Tibial artery (tissue), 4 donors: ENCODE measurements at places on chromosomes 3 and 15.

- no peaks in the 10 kb centered on the region for H3K27me3 ChIP-seq
- no peaks in the 10 kb centered on the region for H3K4me1 ChIP-seq
- H3K4me3 ChIP-seq = no peak overlapping the region
These were observed 34.3 kb downstream of the INTS14 start for GRCh38 chr15:65576664-65577063.

DNA sequence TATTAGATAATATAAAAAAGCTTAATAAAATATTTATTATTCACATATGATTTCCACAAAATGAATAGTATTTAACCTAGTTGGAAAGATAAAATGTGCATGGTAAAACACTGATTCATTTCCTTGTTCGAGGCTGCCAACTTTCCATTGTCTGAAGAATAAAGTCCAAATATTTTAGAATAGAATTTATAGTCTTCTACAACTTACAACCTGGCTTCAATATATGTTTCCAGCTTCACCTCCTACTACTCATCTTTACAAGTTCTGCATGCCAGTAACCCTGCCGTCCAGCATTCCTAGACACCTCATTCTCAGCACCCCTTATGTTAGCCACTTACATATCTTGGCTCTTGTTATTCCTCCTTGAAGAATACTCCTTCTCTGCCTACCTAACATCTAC, 244.5 kb downstream of the FGF12 start:
- H3K27me3 ChIP-seq = no peaks in the 10 kb centered on the region
- H3K4me3 ChIP-seq = no peak overlapping the region
- H3K4me1 ChIP-seq = no peaks in the 10 kb centered on the region
- no peak overlapping the region for H3K27ac ChIP-seq

DNA sequence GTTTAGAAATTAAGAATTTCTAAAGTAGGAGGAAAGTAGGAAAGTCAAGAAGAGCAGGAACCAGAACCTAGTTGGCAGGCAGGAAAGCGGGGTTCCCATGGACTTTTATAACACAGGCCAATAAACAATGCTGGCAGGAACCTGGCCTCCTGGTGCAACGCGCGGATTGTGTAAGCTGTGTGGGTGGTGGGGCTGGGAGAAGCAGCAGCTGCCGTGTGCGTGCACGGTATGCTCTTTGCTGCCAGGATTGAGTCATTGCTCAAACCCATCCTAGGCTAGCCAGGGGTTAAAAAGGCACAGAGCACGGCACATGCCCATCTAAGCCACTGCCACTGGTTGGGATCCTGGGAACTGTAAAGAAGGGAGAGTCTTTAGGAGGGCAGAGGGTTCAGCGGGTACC, 209.9 kb upstream of the RGMA start:
- H3K27ac ChIP-seq = no peak overlapping the region
- no peak for DNase-seq
- no peaks in the 10 kb centered on the region for H3K27me3 ChIP-seq
- H3K4me3 ChIP-seq = no peak overlapping the region
- no peaks in the 10 kb centered on the region for H3K36me3 ChIP-seq
- no peaks in the 10 kb centered on the region for H3K4me1 ChIP-seq

GRCh38 chr3:40237159-40237558, 72.3 kb upstream of the EIF1B start:
- no peak for DNase-seq
- H3K4me3 ChIP-seq = no peak overlapping the region
- H3K36me3 ChIP-seq = no peaks in the 10 kb centered on the region
- H3K27ac ChIP-seq = no peak overlapping the region
- H3K27me3 ChIP-seq = no peaks in the 10 kb centered on the region

GRCh38 chr3:54144284-54144683, 21.9 kb downstream of the CACNA2D3 start:
- H3K36me3 ChIP-seq = no peaks in the 10 kb centered on the region
- no peak for DNase-seq
- H3K27ac ChIP-seq = no peak overlapping the region
- H3K27me3 ChIP-seq = no peaks in the 10 kb centered on the region

- H3K4me3 ChIP-seq = no peak overlapping the region
- H3K4me1 ChIP-seq = no peaks in the 10 kb centered on the region
- H3K36me3 ChIP-seq = peaks cover 91% of the 10 kb centered on the region
- DNase-seq = no peak
- H3K27me3 ChIP-seq = no peaks in the 10 kb centered on the region
- H3K27ac ChIP-seq = no peak overlapping the region
These were observed 38.8 kb downstream of the TNK2 start for GRCh38 chr3:195869413-195870001.

DNA sequence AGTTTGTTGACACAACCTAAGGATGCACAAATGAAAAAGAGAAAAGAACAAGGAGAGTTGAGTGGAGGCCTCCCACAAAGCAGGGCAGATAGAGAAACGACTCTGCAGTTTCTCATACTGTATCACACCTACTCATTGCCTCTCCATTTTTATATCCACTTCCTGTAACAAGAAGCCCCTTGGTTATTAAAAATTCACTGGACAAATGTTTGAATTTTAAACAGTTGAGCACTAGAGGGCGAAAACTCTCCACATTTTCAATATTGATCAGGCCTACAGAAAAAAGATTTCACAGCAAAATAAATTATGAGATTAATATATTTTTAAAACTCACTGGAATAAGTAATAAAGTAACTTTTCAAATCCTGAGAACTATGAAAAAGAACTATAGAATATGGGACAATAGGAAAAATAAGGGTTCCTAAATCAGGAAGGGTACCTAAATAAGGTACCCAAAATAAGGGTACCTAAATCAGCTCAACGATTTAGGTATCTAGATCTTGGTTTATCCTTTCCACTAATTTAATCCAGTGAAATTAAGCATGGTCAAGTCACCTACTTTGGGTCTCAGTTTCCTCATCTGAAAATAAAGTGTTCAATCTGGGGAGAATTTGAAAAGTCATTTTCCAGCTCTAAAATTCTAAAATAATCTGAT, 47.0 kb upstream of the PPIB start:
- H3K4me3 ChIP-seq = no peak overlapping the region
- peaks cover 13% of the 10 kb centered on the region for H3K36me3 ChIP-seq
- no peak for DNase-seq
- no peak overlapping the region for H3K27ac ChIP-seq
- H3K27me3 ChIP-seq = no peaks in the 10 kb centered on the region
- H3K4me1 ChIP-seq = no peaks in the 10 kb centered on the region

- no peak overlapping the region for H3K4me3 ChIP-seq
- H3K27me3 ChIP-seq = no peaks in the 10 kb centered on the region
- no peaks in the 10 kb centered on the region for H3K36me3 ChIP-seq
- no peak overlapping the region for H3K27ac ChIP-seq
These were observed 31.7 kb upstream of the SYNM start for GRCh38 chr15:99073008-99073717.

DNA sequence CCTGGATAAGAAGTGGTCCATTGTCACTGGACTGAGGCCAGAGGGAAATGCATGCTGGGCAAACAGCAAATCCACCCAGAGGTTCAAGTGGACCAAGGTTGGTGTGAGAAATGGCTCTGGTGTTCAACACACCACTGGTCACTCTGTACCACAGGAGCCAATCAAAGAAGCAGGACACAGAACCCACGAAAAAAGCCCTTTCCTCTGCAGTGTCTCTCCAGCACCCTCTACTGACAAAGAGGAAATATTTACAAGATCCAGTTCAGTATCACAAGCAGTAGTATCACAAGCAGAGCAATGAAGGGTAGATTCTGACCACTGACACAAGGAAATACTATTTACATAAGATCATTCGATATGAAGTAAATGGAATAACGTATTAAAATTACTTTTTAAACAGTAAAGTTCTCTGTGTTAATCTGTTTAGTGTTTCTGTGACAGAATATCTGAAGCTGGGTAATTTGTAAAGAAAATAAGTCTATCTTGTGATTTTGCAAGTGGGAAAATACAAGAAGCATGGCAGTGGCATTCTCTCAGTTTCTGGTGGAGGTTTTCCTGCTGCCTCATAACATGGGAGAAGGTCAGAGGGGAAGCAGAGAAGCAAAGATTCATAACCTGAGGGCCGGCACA, 390.7 kb downstream of the EFHB start:
- no peaks in the 10 kb centered on the region for H3K36me3 ChIP-seq
- no peaks in the 10 kb centered on the region for H3K27me3 ChIP-seq
- DNase-seq = no peak
- H3K4me3 ChIP-seq = no peak overlapping the region
- no peaks in the 10 kb centered on the region for H3K4me1 ChIP-seq

GRCh38 chr3:49248840-49249227, 28.2 kb downstream of the C3orf62 start:
- H3K27ac ChIP-seq = no peak overlapping the region
- DNase-seq = peak; percentile 57
- H3K36me3 ChIP-seq = peaks cover 3% of the 10 kb centered on the region
- H3K27me3 ChIP-seq = no peaks in the 10 kb centered on the region
- H3K4me3 ChIP-seq = no peak overlapping the region

DNA sequence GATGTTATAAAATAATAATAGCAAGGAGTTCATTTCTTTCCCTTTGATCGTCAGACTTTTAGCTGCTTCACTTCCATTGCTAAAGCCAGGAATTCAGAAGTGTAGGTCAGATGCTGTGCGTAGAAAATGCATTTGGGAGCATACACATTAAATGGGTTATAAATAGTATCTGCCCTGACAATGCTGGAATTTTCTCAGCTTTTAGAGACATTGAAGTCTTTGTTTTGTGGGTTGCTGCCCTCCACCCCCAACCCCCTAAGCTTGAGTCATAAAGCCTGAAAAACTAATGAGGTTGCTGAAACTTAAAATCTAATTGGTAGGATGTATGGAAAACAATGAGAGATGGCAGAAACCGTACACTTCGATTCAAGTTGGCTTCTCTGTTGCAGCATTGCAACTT, 81.9 kb downstream of the MITF start:
- no peak overlapping the region for H3K27ac ChIP-seq
- peaks cover 17% of the 10 kb centered on the region for H3K4me1 ChIP-seq
- H3K27me3 ChIP-seq = no peaks in the 10 kb centered on the region

GRCh38 chr15:31200735-31201151, 99.2 kb upstream of the TRPM1 start:
- peak; percentile 54 for DNase-seq
- no peak overlapping the region for H3K4me3 ChIP-seq
- peaks cover 37% of the 10 kb centered on the region for H3K27me3 ChIP-seq
- no peaks in the 10 kb centered on the region for H3K36me3 ChIP-seq
- no peak overlapping the region for H3K27ac ChIP-seq
- H3K4me1 ChIP-seq = no peaks in the 10 kb centered on the region

- H3K27me3 ChIP-seq = no peaks in the 10 kb centered on the region
- no peaks in the 10 kb centered on the region for H3K4me1 ChIP-seq
- DNase-seq = no peak
- H3K36me3 ChIP-seq = no peaks in the 10 kb centered on the region
- no peak overlapping the region for H3K4me3 ChIP-seq
- peak overlapping the region; percentile 49 for H3K27ac ChIP-seq
These were observed 1271.7 kb upstream of the GBE1 start for GRCh38 chr3:83033133-83033532.

DNA sequence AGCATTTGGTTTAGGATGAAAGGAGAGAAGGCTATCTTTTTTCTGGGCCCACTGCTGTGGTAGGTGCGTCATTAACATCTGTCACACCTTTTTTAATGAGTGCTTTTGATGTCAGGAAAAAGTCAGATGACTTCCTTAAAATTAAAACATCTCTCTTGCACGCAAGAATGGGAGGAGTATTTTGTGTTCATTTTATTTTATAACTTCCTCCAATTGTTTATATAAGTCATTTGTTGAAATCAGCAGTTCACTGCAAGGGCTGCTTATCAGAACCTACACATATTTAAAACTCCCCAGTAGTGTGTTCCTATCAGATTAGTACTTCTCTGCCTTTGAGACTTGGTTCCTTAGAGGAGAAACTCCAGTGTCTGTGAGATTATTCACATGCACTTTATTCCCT, 143.8 kb downstream of the NEO1 start:
- H3K4me3 ChIP-seq = no peak overlapping the region
- no peak for DNase-seq
- H3K36me3 ChIP-seq = peaks cover 3% of the 10 kb centered on the region
- H3K27me3 ChIP-seq = no peaks in the 10 kb centered on the region
- H3K27ac ChIP-seq = no peak overlapping the region
- H3K4me1 ChIP-seq = no peaks in the 10 kb centered on the region

DNA sequence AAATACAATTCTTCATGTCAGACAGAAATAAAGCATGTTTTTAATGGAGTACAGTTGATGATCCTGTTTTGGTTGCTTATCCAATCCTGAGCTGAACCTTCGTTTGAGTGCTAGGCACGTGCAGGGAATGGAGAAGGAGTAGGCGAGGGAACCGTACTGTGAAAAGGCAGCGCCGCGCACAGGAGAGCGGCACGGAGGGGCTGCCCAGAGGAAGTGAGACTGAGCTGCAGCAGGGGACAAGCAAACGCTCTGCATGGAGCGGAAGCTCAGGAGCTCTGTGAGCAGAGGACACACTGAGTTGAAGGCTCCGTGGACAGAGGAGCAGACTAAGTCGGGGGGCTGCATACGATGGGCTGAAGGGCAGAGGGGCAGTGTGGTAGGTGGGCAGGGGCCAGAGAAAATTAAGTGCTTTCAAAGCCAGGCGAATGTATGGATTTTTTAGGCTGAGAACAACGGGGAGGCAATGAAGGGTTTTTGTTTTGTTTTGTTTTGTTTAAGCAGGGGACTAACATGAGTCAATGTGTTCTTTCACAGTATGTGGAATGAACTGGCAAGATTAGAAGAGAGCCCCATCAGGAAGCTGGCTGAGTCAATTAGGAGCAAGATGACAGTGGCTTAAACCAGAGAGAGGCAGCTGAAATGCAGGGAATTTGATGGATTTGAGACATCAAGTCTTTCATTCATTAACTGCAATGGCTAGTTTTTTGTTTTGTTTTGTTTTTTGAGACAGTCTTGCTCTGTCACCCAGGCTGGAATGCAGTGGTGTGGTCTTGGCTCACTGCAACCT, 23.8 kb upstream of the TM2D3 start:
- H3K36me3 ChIP-seq = peaks cover 65% of the 10 kb centered on the region
- no peak overlapping the region for H3K27ac ChIP-seq
- no peaks in the 10 kb centered on the region for H3K4me1 ChIP-seq
- no peak for DNase-seq
- no peaks in the 10 kb centered on the region for H3K27me3 ChIP-seq

DNA sequence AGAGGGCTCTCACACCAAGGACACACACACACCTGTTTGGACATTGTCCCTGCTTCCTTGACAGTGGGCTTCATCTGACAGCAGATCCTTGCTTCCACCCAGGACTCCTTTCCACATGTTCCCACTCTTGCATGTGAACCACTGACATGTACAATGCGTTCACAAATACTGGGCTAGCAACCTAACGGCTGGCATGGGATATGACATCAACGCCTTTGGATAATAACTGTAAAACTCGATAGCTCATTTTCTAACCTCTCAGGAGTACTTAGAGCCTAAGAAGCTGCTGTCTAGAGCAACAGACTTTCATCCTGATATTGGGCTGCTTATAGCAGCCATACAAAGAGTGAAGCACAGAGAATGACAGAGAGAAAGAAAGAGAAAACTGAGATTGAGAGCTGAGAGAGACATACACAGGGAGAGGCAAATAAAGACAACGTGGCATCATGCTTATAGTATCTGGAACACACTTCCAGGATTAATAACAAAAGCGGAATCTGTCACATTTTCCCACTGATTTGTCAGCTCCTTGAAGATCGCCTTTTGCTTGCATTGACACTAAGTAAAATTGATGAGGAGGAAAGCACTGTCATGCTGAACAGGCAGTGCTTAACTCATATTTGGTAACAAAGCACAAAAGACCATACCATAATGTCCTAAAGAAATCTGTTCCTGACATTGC, 1.7 kb downstream of the GUCA1C start:
- H3K27me3 ChIP-seq = no peaks in the 10 kb centered on the region
- H3K4me3 ChIP-seq = no peak overlapping the region
- H3K36me3 ChIP-seq = no peaks in the 10 kb centered on the region
- no peak overlapping the region for H3K27ac ChIP-seq
- no peak for DNase-seq
